ENCODE measurements at places on chromosomes 11 and 22. TPM values are rescaled to one million over a fixed set of nuclear protein-coding genes. Genes with fewer than 3 reads are reported as not detected.

MS4A15 gene
- not detected for total RNA-seq

OR5A1 gene
- not detected for total RNA-seq

FJX1 gene
- total RNA-seq: 0.09 TPM

TSPAN32 gene
- total RNA-seq: 4.6 TPM

OR52I1 gene
- not detected for total RNA-seq

MIOX gene
- 0.25 TPM for total RNA-seq

Measured in activated T-helper 2 cell treated with anti-CD3 and anti-CD28 coated beads, Interferon-gamma antibody, Interleukin-2, Interleukin-4, amounts not matched to agents 10 μg/mL and 5 μg/mL and 100 μg/mL, durations not matched to agents 14 hours and 24 hours and 36 hours (primary cell).